ENCODE measurements at places on chromosomes 1 and 21.

GRCh38 chr1:50930965-50931737 is 28.9 kb downstream of the FAF1 start:
- no peak for DNase-seq

DNA sequence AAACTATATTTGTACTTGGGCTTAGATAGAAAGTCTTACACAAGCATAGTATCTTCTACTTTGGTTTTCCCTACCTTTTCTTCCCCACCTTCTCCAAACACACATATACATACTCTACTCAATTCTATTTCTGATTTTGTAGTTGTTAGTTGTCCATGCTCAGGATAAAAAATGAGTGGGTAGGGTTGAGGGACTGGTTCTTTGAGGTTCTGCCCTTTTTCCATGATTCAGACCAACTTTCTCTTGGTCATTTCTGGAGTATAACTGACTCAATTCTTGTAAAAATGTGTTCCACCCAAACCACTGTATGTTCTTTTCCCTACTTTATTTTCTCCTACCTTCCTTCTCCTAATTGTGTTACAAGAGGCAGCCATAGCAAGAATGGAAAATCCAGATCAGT is 3.3 kb downstream of the CFAP126 start:
- DNase-seq, result no peak

- DNase-seq, result no peak
Observed at GRCh38 chr1:36709869-36710481, 227.3 kb upstream of the CSF3R start.

GRCh38 chr1:18464665-18465050 is 16.1 kb upstream of the KLHDC7A start:
- DNase-seq, result no peak

DNA sequence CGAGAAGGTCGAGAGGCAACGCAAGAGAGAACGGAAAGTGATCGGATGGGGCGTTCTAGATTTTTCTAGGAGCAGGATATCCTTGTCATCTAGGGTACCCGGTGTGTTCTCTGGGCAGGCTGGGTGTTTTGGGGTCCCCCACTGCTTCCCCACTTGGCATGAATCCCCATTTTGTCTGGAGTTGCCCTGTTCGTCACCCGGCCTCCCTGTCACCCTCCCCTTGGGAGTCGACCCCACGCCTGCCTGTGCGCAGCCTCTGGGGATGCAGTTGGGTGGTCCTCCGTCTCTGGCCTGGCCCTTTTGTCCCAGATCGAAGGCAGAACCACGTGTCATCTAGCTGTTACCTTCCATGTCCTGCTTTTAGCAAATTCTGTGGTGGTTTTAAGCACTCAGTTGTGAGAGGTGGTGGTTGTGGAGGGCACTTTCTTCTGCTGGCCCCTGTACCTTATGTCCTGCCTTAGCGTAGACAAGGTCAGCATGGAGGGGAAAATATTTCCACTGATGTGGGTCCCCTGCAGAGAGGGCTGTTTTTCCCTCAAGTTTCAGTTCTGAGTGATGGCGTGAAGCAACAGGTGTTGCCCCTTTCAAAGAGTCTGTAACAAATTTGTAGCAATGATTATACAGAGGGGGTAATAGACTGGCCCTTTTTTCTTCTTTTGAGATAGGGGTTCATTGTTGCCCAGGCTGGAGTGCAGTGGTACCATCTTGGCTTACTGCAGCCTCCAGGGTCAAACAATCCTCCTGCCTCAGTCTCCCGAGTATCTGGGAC is 35.6 kb downstream of the CHAF1B start:
- no peak for DNase-seq

- DNase-seq, result no peak
Observed at GRCh38 chr21:15414057-15414456, 315.7 kb upstream of the USP25 start.

DNA sequence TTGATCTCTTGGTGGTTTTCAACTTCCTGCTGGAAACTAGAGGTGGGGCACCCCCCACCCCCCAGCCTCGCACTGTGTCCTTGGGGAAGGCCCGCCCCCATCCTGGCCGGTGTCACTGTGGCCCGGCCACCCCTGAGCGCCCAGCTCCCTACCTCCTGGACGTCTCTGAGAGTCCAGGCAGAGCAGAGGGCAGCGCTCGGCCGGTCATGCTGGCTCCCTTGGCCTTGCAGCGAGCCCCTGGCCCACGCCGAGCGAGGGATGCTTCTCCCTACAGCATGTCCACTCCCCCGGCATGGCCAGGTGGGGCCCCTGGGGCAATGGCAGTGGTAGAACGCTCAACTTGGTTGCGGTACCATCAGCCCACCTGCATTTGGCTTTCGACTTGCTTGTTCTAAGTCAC is 28.7 kb upstream of the TRAPPC10 start:
- DNase-seq, result no peak

DNA sequence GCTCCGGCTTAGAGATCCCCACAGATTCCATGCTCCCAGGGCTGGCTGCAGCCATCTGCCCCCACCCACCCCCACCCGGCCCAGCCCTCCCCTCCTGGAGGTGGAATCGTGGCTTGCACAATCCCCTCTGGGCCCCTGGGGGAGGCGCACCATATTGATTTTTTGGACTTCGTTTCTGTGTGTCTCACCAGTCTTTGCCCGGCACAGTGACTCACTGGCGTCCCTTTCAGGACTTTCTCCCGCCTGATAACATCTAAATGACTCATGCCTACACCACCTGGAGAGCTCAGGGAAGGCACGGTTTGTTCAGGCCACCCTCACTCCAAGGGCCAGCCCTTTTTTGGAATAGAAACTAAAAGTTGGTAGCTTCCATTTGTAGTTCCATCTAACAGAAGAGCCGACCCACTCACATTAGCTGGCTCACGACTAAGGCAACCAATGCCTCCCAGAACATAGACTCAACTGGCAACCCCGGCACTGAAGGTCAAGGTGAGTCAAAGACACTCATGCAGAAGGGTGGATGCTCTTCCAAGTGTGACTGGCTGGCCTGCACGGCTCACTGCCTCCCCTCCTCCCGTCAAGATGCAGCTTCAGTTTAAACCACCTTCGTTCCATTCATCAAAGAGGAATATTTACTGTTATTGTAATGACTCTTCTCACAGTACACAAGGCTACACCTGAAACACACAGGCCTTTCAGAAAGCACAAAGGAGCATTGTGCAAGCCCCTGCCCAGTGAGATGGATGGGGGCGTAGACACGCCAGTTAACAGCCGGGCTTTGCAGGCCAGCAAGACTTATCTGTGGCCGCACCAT is 18.1 kb upstream of the ETS2 start:
- DNase-seq, result no peak

DNA sequence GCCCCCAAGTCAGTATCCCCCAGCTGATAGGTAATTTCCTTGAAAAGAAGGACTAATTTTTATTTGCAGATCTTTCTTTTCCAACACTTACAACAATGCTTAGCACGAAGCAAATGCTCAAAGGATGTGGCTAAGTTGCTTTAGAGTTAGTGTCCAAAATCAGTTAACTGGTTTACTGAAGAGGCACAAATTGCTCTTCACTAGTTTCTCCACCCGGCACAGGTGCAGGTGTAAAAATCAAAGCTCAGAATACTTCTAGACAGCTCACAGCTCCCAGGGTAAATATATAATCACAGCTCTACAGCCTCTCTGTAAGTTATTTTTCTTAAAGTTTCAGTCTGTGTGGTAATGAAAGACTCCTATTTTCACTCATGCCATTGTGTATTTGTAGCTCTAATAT is 361.8 kb downstream of the NEGR1 start:
- no peak for DNase-seq

DNA sequence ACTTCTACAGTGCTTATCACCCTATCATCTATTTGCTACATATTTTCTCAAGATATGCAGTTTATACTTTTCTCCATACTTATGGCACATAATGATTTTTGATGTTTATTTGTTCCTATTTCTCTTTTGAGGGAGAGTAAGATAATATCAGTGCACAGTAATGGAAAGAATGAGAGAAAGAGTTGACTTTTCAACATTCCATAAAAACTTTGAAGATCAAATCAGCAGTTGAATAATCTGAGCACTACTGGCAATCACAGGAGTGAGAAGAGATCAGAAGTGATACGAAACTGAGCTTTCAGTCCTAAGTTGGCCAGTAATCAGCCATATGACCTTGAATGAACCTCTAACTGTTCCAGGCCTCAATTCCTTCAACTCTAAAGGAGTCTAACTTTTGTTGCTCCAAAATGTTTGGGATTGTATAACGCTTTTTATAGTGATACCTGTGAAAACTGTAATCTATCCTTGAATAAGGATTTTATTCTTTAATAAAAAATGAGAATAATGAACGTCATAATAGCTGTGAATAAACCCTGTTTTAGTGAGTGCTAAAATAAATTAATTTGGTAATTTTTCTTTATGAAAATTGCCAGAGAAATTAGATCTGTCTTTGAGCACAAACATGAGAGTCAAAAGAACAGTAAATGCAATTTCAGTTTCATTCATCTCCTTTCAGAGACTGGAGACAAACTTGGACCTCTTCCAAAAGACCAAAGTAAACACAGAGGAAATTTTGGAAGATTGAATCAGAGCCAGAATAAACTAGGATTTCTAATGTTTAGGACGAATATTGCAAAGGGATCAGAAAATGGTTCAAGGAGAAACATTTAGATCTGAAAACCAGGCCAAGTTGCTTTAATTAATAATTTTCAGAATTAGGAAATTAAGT is 309.9 kb downstream of the ADGRL2 start:
- no peak for DNase-seq

GRCh38 chr1:88399690-88400089 is 284.4 kb upstream of the PKN2 start:
- no peak for DNase-seq

DNA sequence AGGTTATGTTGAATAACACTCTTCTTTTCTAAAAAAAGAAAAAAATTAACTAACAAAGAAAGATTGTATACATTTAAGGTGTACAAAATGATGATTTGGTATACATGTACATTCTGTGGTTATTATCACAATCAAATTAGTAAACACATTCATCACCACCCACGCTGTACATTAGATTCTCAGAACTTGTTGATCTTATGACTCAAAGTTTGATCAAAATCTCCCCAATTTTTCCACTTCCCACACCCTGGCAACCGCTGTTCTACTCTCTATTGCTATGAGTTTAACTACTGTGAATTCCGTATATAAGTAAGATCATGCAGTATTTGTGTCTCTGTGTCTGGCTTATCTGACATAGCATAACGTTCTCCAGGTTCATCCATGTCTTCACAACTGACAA is 469.5 kb upstream of the CHRM3 start:
- DNase-seq, result no peak

DNA sequence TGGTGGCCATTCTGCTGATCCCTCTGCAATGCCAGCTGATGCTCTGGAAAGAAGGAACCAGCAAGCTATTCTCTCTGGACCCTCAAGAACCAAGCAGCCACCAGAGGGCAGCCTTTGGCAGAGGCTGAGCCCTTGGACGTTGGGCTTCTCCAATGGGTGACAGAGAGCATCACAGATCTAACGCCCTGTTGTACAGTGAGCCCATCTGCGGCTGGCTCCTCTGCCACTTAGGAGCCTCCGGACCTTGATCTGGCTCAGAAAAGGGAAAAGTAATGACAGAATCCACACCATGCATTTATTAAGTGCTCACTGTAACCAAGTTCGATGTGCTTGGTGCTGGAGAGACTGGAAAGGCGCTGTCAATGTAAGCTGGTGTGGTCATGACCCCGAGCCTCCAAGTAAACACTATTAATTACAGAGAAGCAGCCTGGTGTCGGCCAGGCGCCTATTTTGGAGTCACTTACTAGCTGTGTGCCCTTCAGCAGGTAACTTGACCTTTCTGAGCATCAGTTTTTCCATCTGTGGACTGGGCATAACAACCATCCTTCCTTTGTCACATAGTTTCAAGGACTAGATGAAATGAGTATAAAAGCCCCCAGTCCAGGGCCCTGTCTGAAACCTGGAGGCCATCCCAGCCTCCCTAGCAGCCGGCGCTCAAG is 34.9 kb downstream of the ECE1 start:
- DNase-seq, result peak; percentile 91

- no peak for DNase-seq
Observed at GRCh38 chr1:233432916-233433315, 105.4 kb downstream of the MAP3K21 start.

GRCh38 chr1:160367934-160368923 is 1.4 kb downstream of the NHLH1 start:
- no peak for DNase-seq

DNA sequence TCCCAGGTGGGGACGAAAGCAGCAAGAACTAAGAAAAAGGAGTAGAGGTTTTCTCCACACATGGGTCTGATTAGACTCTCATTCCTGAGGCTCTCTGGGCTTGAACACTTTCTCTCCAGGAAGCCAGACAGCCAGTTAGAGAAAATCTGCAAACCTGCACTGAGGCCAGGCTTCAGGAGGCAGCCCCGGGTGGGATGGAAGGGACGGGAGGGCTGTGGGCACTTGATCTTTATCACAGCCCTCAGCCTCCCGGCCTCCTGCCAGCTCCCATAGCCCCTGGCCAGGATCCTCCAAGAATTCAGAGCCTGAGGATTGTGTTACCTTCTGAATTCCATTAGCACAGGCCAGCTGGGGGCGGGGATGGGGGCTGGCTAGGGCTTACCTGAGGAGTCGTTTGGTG is 40.1 kb downstream of the SERTAD4 start:
- no peak for DNase-seq

DNA sequence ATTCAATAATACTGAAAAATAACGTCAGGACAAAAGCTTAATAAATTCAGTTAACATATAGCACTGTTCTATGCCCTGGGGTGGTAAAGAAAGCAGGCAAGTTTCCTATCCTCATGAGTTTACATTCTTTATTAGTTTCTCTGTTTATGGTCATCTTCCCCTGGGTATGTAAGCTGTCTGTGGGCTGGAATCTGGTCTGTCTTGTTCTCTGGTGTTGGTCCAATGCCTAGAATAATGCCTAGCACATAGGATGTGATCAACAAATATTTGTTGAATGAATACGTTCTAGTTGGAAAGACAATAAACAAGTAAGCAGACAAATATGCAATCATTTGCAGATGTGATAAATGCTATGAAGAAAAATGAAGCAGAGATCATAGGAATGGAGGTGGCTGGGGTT is 7.2 kb upstream of the IGSF3 start:
- no peak for DNase-seq

GRCh38 chr1:23657659-23658275 is 33.8 kb upstream of the RPL11 start:
- peak; percentile 57 for DNase-seq

- DNase-seq, result no peak
Observed at GRCh38 chr1:221076391-221076811, 197.2 kb downstream of the HLX start.

DNA sequence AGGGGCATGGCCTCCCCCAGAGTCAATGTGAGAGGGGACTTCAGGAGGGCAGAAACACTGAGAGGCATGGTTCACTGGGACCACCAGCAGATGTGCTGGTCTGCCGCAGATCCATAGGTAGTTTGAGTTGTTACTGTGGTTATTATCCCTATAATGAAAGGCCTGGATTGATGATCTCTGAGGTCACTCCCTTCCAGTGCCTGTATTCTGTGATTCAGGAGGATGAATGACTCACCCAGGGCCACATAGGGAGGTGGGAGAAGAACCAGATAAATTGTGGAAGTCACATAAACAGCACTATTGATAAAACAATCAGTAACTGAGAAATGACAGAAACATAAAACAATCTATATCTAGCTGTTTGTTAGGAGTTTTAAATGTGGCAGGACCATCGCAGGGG is 22.7 kb upstream of the ACTL8 start:
- DNase-seq, result no peak
